Kidney glomerular epithelial cell (primary cell): ENCODE measurements at places on chromosomes 16 and 17.
A peak's percentile ranks its signal among the peaks of the same experiment; 100 is the strongest.

GRCh38 chr16:12159028-12159427 lies 182.5 kb downstream of the SNX29 start:
- no peak for DNase-seq

- no peak for DNase-seq
Observed at GRCh38 chr17:68853036-68853435, 102.2 kb downstream of the ABCA8 start.

- no peak for DNase-seq
Observed at GRCh38 chr17:64001763-64002529, 3.8 kb downstream of the PRR29 start.

DNA sequence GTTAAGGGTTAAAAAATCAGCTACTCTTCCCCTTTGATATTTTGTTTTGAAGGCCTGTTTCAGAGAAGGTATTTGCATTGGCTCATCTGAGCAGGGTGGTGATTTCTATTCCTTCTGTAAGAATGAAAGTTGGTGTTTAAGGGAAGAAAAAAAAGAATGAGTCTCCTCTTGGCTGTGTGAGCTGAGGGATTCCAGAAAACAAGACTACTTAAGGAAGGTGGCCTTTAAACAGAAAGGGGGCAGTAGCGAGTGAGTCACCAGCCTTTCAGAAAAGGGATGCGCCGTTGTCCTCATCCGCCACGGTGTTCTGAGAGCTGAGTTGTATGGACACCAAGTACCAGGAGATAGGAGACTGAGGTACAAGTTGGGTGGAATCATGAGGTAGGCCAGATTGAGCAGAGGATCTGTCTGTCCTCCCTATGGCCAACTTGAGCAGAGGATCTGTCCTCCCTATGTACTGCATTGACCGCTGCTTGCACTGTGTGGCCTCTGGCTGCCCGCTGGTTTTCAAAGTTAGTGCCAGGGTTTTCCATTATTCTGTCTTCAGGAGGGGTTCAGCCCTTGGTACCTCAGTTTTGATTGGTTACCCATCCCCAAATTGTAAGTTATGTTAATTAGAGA lies 8.2 kb downstream of the PRKCA start:
- no peak for DNase-seq

DNA sequence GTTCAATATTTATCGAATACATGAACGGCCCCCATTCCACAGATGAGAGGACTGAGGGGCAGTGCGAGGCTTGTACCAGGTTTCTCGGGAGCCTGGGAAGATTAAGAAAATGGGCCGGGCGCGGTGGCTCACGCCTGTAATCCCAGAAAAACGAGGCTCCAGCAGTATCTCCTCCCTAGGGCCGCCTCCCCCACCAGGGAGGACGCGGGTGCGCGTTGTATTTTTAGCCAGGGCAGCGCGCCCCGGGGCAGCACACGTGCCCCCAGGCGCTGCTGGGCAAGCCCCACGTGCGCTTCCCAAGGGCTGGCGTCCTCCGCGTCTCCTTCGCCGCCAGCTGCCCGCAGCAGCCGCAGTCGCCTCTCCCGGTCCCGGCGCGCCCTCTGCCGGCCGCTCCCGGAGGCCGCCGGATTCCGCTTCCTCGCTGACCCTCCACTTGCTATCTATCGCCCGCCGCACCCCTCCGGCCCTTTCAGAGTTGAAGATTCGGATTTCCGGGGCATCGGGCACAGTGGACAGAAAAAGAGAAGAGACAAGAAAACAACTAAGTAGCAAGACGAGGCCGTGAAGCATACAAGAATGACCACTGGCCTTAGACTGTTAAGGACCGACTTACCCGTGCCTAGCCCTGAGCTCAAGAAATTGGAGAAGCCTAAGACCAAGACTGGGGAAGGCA lies 1.9 kb upstream of the YBX2 start:
- peak; percentile 24 for DNase-seq

DNA sequence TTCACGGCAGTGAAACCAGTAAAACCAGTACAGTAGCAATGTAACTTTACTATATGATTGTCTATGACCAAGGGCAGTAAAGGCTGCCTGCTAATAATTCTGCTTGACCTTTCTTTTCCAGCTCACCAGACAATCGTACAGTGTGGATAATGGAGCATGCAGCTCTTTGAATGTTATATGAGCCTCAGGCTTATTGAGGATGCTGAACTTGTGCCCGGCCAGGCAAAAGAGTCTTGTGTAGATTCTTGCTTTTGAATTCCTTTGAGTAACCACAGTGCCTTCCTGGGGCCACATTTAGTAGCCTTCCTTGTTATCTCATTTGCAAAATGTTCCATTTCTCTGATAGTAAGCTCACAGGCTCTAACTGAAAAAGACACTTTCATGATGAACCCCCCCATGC lies 131.8 kb downstream of the CDH11 start:
- no peak for DNase-seq

DNA sequence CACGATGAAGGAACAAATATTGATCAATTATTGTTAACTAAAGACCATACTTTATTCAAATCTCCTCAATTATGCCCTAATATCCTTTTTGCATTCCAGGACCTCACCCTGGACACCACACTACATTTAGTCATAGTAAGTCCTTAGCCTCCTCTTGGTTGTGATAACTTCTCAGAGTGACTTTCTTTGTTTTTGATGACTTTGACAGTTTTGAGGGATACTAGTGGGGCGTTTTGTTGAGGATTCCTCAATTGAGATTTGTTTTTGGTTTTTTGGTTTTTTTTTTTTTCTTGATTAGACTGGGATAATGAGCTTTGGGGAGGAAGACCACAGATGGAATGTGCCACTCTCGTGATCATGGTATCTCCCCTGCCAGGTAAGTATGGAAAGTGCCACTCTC lies 105.5 kb downstream of the SOX9 start:
- DNase-seq = no peak

DNA sequence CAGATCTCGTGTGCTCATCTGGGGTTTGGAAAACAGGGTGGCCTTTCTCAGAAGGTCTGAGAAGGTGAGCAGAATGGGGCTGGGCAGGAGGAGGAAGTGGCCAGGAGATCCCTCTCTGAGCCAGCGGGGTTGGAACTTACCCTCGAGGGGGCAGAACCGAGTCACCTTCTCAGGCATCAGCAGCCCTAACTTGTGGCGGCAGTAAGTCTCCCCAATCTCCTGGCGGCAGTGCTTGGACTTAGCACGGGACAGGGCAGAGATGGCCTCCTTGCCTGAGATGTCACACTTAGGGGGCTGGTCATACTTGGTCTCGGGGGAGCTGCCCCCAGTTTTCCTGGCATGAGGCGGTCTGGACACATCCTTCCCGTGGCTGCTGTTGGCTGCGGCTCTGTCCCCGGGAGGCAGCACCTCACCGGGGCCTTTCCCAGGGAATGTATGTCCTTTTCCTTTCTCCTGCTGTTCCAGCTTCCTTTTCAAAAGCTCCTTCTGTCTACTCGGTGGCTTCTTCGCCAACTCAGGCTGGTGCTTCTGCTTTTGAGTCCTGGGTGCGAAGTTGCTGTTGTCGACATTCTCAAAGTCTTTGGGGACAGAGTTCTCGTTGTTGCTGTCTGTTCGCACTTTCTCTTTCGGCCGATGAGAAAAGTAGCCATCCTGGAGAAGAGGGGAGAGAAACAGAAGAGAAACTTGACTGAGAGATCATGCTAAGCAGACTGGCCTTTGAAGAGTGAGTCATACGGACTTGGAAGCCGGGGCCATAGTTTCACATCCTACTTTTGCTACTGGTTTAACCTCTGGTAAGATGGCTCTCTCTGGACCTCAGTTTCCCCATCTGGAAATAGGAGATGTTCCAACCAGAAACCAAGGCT lies 211.7 kb downstream of the XYLT1 start:
- DNase-seq = no peak

DNA sequence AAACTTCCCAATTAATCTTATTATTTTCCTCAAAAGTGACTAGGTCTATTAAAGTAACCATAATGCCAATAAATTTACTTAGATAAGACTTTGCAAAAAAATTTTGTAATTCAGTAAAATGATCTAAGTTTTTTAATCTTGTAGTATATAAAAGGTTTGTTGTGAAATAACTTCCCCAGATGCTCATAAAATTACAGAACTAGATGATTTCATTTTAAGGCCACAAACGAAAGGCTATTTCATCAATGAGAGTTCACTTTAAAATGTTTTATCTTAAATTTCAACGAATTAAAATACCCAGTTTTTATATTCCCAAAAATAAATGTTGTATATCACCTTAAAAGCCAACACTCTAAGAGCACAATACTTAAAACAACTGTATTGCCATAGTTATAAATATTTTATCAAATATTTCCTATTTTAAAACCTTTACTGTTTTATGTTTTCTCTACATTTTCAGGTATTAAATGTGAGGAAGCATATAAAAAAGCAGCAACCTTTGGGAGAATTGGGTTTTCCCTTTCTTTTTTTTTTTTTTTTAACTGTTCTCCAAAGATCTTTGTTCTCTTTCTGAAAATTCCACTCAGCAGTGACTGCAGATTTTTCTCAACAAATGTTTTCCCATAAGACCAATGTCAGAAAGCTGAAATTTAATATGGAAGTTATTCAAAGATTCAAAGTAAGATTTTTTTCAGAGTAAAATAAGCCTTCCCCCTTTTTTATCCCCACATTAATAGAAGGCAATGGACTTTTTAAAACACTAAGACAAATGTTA lies 169.9 kb downstream of the CYB561 start:
- DNase-seq = no peak

DNA sequence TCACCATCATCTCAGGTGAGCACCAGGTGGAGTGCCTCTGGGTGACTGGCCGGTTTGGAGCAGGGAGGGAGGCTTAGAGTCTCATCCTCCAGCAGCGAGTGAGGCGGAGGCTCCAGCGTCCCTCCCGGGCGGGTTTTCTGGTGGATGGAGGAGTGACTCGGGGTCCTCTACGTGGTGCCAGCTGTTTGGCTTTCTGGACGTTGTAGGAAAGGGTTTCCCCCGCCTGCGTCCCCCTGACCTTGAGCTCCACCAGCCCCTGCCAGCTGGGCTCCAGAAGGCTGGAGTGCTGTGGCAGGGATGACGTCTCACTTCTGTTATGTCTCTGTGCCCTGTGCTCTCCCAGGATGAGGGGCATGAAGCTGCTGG lies 522 bp downstream of the DNASE1 start:
- no peak for DNase-seq

DNA sequence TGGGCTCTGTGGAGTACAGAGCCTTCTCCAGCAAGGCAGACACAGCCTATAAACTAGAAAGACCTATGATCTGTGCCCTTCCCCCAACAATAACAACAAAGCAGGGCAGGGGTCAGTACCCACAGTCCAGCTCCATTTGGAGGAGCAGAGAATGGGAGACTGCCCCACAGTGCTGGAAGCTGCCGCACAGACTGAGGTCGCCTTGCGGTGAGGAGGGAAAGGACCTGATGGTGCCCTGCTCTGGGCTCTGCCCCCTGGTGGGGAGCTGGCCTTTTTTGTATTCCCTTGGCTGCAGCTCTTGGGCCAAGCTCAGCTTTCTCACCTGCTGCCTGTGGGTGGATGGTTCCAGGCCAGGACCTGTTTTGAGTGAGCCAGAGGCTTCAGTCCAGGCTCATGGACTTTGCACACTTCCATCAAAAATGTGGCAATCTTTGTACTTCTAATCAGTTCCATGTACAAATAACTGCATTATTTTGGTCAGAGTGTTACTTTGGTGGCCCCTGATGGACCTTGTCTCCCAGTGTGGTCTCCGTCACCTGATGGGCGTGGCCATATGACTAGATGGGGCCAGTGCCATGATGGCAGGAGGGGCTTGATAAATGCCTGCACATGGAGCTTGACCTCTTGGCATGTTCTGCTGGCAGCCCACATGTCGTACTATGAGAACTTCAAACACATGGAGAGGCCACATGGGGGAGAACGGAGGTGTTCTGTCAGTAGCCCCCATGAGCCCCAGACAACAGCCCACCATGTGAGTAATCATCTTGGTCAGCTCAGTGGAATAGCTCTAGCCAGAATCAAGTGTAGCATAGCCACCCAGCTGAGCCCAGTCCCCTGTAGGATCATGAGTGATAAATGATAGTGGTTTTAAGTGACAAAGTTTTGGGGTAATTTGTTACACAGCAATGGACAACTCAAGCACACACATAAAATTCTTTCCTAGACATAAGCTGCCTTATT lies 24.2 kb downstream of the B9D1 start:
- DNase-seq = peak; percentile 15

DNA sequence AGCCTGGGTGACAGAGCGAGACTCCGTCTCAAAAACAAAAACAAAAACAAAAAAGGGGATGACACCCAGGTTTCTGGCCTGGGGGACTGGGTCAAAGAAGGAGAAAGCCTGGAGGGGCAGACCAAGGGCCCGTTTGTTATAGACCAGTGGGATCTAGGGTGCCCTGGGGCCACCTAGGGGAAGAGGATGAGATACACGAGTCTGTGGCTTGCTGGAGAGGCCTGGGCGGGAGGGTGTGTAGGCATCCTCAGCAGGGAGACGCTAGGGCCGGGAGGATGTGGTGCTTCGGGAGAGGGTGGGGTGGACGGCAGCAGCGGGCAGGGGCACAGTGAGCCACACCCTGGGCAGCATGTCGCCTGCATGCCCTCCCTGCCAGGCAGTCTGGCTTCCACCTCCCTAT lies 17.1 kb upstream of the CRK start:
- DNase-seq = no peak

DNA sequence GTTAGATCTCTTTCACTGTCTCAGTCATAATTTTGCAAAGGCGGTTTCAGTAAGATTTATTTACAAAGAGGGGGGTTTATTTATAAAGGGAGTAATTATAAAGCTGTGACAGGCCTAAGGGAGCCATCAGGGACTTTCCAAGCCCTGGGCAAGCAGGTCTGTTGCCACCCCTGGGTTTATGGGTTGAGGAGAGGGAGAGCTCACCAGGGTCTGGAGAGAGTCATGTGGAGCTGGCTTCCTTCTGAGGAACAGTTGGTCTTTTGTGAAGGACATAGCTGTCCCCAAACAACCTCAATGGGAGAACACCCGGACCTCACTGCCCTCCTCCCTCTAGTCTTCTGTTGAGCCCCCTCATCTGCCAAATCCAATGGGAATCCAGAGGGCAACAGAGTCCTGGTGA lies 9.8 kb downstream of the ITGAM start:
- DNase-seq = no peak

GRCh38 chr17:8153957-8154607 lies 1.9 kb upstream of the PER1 start:
- DNase-seq = peak; percentile 82

GRCh38 chr17:13885953-13886889 lies 183.1 kb upstream of the COX10 start:
- no peak for DNase-seq
